ENCODE measurements at places on chromosomes 13 and 19.

GRCh38 chr13:90105849-90106496 lies 1241.5 kb upstream of the MIR17HG start:
- no peak for DNase-seq

DNA sequence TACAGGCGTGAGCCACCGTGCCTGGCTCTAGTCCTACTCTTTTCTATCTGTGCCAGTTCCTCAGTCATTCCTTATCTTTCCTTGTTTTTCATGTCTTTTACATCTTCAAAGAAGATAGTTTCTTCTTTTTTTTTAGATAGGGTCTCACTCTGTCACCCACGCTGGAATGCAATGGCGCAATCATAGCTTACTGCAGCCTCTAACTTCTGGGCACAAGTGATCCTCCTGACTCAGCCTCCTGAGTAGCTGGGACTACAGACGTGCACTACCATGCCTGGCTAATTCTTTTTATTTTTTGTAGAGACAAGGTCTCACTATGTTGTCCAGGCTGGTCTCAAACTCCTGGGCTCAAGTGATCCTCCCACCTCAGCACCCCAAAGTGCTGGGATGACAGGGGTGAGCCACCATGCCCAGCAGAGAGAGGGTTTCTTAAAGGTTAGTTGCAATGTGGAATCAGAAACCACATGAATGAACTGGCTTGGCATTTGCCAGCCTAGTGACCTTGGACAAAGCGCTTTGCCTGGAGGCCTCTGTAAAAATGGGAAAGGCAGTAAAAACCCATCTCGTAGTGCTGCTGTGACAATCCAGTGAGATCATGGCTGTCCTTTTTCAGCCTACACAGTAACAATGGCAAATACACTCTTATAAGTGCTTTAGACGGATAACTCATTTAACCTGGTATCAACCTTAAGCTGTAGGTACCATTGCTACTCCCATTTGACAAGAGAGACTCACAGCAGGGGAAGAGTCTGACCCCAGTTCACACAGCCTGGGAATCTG lies 3.9 kb downstream of the ACP7 start:
- no peak for DNase-seq

DNA sequence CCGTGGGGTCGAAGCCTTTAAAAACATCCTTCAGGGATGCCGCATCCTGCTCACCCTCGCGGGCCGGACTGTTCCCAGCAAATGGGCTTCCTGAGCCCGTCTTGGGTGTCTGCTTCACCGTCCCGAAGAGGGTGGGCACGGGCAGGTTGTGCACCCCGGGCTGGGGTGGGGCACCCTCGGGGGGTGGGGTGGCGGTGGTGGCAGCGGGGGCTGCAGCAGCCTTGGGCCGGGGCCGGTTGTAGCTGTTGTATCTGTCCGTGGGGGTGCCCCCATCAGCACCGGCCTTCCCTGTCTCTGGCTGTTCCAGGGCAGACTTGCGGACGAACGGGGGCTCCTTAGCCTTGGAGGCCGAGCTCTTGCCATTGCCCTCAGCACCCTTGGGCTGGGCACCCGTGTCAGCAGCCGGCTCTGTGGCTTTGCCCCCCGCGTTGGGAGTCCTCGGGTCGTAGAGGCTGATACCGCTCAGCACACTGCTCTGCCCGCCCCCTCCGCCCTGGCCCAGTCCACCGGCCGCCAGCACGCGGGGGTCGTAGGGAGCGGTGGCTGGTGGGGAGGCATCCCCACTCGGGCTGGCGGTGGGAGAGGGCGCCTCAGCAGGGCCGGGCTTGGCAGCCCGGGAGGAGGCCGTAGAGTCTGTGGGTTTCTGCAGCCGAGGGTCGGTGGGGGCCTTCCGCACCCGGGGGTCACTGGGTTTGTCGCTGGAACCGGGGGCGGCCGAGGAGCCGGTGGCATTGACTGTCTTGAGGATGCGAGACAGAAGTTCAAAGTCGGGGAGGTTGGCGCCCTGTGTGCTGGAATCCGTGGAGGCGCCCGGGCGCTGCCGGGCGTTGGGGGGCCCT lies 18.2 kb upstream of the TMEM160 start:
- no peak for DNase-seq

GRCh38 chr19:49155005-49155819 lies at the start of gene HRC:
Gene HRC, minus strand, starts transcription at chr19:49155396. Its CDS starts 159 bp downstream, at chr19:49155237.
- DNase-seq: no peak

DNA sequence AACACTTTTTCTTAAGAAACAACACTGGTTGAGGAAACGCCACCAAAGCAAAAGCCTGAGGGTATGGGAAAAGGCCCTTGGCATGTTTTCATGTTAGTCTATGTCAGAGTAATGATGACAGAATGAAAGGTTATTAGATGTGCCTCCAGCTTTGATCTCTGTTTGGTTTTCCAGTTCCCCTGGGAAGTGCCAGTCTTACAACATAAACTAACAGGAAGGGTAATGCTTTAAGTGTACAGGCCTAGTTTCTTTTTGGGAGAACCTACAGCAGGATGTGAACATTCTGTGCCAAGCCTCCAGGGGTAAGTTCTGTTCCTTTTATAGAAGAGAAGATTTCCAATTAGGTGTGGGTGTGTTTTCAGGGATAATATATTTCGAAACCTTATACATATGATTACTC lies 121.7 kb downstream of the FNDC3A start:
- no peak for DNase-seq

- DNase-seq: no peak
Observed at GRCh38 chr19:9941231-9941630, 4.9 kb upstream of the OLFM2 start.

DNA sequence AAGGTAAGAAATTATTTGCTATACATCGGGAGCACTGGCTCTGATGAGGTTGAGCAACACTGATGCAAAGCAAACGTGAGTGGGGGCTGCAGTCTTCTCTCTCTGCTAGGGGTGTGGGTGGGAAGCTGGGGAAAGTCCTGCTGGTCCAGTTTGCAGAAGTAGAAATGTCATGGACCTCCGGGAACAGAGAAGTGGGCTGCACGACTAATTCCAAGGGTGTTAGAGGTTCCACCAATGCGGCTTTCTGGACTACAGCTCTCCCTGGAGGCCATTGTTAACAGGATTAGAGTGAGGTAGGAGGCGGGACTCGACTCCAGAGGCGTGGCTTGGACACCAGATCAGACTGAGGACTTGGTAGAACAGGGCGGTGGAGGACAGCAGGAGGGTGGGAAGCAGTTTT lies 5.7 kb upstream of the FBXO27 start:
- peak; percentile 68 for DNase-seq

- no peak for DNase-seq
Observed at GRCh38 chr19:35712567-35713505, 5.0 kb upstream of the KMT2B start.

GRCh38 chr19:31214086-31214485 lies 135.2 kb downstream of the TSHZ3 start:
- DNase-seq: peak; percentile 65

DNA sequence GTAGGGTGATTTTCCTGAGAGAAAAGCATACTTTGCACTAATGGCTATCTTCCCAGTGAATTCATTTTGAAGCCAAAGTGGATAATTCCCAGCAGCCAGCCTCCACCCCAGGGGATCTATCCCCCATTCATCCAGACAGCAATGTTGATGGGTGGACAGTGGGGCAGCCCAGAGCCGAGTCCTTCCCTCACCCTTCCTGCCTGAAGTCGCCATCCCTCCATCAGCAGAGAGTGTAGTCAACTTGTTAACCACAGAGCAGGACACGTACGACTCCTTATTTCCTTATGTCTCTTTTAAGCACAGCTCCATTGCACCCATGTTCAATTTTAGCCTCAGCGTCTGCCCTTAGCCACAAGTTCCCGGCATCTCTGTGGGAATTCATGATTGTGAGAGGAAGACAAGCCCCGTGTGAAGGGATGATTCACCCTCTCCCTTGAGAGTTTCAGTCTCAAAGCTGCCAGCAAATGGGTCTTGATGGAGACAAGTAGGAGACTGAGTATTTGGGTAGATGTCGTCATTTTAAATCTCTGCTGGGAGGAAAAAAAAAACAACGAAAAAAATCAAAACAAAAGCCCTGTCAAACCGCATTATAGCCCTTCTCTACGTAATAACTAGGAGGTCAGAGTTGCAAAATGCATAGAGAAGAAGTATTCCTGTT lies 58.3 kb upstream of the MEDAG start:
- no peak for DNase-seq

DNA sequence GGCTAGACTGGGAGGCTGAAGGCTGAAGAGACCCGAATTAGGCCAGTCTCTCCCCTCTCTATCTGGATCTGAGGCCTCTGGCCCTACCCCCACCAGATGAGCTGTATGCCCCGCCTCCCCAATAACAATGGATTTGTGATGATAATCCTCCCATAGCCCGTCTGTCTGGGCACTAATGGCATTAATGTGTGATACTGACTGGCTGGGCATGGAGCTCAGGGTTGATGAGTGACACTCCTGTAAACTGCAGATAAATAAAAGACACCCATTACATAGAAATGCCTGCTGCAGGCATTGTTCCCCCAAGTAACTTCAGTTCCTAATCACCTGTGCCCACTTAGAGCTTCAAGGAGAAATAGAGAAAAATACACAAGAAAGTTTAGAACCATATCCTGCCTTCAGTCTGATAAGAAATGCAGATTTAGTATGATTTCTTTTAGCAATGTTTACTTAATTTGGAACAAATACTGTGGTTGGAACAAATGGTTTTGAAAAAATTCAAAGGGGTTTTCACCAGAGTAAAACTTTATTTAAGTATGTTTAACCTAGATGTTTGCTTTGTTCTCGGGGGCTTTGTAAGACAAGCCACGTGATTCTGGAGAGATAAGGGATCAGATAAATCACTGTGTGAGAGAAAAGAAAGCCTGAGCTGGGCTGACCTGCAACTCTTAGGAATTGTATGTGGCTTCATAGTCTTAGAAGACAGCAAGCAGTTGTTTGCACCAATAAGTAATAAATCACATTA lies 60.3 kb downstream of the TNFRSF19 start:
- no peak for DNase-seq

DNA sequence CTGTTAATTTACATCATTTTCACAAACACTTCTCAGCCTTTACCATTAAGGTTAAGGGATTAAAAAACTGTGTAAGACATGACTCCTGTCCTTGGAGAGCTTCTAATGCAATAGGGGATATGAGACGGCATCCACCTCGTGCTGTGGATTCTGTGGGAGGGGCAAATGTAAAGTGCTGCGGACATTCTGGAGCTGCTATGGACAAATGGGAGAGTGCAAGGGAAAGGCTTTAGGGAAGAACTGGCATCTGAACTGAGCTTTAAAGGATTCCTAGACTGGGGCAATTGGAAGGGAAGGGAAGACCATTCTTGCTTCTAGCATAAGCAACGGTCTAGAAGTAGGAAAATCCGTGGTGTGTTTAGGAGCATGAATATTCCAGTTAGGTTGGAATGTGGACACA lies 31.4 kb downstream of the CDADC1 start:
- DNase-seq: no peak

DNA sequence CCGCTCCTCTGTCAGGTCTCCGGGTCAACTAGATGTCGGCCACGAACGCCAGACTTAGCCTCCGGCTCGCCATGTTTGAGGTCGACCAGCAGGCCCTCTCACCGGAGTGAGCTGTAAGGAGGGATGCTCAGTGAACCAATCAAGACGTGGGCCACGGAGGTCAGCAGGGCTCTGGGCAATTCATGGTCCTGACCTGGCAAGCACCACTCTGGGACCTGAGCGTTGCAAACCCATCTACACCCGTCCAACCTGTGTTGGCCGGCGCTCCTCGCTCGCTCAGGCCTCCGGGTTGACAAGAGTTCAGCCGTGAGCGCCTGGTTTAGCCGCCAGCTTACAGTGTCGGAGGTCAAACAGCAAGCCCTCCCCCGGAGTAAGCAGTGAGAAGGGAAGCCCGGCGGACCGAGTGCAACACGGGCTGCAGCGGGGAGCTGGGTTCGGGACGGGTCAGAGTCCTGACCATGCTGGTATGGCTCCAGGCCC lies 1361.9 kb downstream of the UQCRFS1 start:
- no peak for DNase-seq

GRCh38 chr19:28349604-28350003 lies 863.3 kb downstream of the UQCRFS1 start:
- no peak for DNase-seq

DNA sequence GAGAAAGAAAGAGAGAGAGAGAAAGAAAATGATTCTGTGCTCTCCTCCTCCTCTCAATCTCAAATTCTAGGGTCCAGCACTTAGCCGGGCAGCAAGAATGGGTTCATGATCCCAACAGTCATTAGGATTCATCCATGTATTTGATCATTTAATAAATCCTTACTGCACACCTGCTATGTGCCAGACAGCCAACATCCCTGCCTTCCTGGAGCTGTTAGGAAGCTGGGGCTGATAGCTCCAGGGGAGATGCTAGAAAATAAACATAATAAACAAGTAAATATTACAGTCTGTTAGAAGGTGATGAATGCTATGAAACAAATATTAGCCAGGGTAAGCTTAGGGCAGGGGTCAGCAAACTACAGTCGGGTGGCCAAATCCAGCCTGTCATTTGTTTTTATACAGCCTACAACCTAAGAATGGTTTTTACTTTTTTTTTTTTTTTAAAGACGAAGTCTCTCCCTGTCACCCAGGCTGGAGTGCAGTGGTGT lies 9.9 kb upstream of the ACP7 start:
- no peak for DNase-seq

- DNase-seq: no peak
Observed at GRCh38 chr13:21987793-21988192, 316.9 kb downstream of the FGF9 start.
